ENCODE measurements at places on chromosomes 16 and 17.

DNA sequence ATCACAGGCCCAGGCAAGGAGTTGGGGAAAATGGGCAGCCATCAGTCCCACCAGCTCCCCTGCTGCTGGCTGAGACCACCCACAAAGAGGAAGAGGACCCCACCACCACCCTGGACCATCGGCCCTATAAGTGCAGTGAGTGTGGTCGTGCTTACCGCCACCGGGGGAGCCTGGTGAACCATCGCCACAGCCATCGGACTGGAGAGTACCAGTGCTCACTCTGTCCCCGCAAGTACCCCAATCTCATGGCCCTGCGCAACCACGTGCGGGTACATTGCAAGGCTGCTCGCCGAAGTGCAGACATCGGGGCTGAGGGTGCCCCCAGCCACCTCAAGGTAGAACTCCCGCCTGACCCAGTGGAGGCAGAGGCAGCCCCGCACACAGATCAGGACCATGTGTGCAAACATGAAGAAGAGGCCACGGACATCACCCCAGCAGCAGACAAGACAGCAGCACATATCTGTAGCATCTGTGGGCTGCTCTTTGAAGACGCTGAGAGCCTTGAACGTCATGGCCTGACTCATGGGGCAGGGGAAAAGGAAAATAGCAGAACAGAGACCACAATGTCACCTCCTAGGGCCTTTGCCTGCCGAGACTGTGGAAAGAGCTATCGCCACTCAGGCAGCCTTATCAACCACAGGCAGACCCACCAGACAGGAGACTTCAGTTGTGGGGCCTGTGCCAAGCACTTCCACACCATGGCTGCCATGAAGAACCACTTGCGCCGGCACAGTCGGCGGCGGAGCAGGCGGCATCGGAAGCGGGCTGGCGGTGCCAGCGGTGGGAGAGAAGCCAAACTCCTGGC lies 3.6 kb downstream of the ZNF646 start:
- no peak for DNase-seq

DNA sequence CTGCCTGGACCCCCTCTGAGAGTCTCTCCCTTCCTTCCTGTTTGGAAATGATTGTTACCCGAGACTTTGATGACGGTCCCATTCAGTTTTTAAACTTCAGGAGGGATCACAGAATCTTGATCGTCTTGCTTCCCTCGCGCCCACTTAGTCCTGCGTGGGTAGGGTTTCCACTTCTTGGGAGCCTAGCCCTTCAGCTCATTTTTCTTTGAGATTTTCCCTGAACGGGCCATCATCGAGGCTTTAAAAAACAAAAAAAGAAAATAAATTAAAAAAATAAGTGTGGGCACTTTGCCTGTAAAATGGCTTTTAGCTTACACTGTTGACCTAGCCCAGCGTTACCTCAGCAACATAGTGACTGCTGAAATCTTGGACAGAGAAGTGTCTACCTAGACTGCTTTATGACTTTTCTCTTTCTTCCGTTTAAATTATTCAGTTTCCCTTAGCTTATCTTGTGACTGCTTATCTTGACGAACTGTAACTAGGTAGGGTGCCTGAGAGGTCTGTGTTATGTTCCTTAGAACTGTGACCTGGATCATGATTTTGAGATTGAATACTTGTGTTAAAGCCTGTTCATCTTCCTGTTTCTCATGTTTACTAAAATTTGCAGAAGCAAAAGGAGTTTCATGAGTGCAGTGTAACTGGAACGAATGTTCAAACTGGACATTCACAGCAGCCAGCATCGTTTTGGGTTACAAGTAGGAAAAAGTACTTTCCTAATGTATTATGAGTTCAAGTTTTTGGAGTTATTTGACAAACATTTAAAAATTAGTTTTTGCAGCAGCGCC lies 874 bp downstream of the WWP2 start:
- DNase-seq: peak; percentile 77

- no peak for DNase-seq
Measured at GRCh38 chr17:50825188-50825587, 10.2 kb upstream of the WFIKKN2 start.

DNA sequence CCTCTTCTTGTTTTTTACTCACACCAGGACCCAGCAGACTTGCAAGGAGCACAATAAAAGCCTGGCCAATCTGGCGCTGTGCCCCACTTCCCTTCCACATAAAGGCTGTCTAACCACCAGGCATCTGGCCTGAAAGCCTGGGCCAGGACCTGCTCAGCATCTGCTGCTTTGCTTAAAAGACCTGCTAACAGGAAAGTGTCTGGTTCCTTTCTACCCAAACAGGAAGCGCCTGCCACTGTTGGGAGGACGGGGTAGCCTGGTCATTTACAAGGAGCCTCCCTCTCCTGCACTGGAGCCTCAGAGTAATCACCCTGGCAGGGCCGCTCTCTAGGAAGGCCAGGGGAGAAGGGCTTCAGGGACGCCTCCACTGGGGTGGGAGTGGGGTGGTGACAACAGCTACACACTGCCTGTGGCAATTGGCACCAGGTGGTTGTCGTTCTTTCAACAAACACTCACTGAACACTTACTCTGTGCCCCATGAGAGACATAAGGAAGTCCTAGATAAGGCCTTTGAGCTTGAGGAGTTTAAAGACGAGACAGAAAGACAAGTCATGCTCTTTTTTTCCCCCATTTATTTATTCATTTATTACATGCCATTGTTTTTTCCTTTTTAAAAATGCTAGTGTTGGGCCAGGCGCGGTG lies 6.3 kb upstream of the MMP28 start:
- DNase-seq: no peak

GRCh38 chr17:50298018-50298417 lies 23.8 kb downstream of the TMEM92 start:
- DNase-seq: no peak

GRCh38 chr16:56013962-56014552 lies 138.9 kb upstream of the CES5A start:
- DNase-seq: peak; percentile 47

DNA sequence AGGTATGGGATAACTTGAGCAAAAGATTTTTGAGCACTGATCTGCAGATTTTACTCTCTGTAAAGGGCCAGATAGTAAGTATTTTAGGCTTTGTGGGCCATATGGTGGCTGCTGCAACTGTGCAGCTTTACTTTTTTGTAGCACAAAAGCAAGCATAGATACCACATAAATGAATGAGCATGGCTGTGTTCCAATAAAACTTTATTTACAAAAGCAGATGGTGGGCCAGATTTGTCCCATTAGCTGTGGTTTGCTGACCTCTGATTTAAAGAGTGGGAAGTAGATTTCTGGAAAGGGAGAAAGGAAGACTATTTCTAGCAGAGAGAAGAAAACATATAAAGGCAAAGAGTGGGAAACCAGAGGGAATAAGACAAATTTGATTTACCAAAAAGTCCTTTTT lies 298.5 kb upstream of the HSBP1 start:
- DNase-seq: no peak

- DNase-seq: no peak
Measured at GRCh38 chr17:27747462-27748359, 52.6 kb downstream of the NOS2 start.

DNA sequence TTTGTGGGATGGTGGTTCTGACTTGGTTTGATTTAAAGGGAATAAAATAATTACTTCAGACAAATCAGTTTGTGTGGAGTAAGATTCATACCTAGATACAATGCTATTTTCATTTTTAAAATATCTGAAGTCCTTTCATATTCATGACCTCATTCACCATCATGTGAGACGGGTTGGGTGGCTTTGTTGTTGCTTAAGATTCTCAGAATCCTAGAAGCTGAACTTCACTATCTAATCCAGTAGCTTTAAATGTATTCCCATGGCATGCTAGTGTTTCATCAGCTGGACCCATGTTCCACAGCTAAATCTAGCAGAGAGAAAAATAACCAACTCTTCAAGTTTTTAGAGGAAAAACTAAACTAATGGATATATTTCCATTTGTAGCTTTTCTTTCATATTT lies 2.7 kb upstream of the AMFR start:
- no peak for DNase-seq

- no peak for DNase-seq
Measured at GRCh38 chr16:21301168-21301894, 23.2 kb upstream of the CRYM start.

DNA sequence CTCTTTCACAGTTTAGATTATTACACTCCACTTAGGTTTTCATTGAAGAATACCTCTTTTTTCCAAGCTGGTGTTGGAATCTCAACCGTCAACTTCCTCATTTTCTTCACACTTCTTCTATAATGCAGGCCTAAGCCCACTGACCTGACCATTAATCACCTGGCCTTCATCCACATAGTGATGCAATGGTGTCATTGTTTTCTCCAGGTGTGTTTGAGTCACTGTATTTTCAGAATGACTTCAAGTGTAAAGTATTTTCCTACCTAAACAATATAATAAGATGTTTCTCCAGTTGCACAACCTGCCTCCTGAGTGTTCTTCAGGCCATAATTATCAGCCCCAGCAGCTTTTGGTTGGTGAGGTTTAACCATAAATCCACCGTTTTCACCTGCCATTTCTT lies 1675.1 kb downstream of the TP53TG3F start:
- DNase-seq: no peak

DNA sequence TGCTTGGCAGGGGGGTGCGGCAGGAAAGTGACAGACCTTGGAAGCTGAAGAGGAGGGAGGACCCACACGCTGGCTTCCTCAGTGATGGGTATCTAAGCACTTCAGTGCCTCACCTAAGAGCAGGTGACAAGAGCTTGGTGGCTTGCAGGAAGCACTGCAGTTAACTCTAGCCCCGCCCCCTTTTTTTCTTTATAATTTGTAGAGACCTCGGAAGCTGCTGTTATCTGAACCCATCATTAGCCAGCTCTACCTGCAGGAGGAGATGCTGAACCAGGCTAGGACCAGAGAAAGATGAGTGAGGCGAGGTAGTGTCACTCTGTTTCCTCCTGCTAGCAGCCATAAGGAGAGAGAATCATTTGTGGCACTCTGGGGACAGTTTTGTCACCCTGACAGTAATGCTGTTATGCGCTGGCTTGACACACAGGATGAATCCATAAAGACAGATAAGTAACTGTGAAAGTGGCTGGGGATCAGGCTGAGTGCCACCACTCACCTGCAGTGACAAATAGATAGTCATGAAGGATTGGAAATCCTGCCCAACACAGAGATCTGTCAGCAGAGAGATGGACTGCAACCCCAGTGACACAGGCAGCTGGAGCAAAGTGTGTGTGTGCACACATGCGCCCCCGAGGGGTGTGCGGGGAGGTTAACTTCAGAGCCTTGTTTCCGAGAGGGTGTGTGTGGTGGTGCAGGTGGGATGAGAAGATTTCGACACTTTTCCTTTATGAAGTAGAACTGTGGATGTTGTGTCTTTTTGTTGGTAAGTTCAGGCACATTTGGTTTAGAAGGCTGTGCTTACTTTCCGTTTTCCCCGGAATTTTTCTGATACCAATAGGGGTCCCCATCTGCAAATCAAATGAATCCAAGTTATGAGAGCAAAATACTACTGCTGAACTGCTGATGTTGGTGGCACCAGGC lies 224.0 kb downstream of the IRX3 start:
- peak; percentile 32 for DNase-seq

- no peak for DNase-seq
Measured at GRCh38 chr17:80992077-80992947, 671 bp downstream of the CHMP6 start.

DNA sequence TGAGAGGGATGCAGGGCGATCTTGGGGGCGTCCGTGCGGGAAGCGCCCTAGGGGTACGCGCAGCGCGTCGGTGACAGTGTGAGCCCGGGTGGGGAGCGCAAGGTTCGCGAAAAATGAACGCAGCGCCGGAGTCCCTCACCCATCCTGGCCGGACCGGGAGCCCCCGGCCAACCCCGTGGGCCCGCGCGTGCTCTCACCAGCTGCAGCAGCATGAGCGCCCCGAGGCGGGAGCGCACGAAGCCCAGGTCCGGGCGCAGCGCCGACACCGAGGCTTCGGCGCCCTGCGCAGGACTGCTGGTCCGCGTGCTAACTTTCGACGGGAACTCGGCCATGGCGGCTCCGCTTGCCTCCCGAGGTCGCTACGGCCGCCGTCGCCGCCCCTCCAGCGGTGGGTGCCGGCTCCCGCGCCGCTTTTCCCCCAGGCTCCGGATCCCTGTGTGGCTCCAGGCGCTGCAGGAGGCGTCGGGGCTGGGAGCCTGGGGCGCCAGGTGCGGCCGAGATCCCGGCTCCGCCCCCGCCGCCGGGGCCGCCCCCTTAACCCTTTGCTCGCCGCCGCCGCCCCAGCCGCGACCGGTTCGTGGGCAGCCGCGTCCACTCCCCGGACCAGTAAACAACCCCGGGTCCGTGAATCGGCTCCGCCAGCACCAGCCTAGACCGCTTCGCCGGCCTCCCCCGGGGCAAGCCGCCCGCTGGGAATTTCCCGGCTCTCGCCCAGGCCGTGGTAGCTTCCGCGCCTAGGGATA lies at the start of gene PLLP:
Gene PLLP (minus strand): TSS at position 464 of the 743 bp plus-strand sequence. CDS start 132 bp downstream, at position 332.
- DNase-seq: no peak

- DNase-seq: no peak
Measured at GRCh38 chr16:88766975-88767374, 18.0 kb downstream of the PIEZO1 start.

DNA sequence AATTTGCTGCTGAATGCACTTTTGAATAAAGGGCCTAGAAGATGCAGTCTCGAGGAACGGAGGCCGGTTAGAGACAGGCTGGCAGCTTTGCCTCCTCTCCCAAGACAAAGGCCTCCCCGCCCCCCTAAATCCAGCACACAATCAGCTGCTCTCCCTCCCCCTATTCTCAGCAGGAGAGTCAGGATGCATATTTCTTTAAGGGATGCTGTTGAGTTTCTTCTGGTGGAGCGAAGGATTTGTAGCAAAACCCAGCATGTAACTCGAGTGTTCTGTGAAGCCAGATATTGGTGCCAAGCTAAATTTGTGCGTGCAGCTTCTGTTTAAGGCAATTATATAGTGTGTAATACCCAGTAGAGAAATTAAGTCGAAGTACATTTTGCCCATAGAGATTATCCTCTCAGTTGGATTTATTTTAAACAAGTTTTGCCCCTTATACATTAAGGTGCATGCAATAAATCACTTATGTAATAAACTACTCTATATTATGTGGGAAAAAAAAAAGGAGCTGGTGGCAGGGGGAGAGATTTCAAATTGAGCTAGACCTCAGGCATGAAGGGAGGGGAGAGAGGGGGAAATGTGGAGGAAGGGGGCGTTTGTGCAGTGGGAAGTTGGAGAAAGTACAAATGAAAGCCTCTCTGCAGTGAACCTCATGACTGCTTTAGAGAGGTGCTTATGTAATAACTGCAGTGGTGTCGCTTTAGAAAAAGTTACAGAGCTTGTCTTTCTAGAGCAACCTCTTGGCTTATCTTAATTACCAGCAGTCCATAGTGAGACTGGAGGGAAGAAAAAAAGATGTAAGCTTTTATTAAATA lies 599.2 kb downstream of the MAF start:
- DNase-seq: no peak

- DNase-seq: no peak
Measured at GRCh38 chr16:17606460-17606859, 135.7 kb upstream of the XYLT1 start.

DNA sequence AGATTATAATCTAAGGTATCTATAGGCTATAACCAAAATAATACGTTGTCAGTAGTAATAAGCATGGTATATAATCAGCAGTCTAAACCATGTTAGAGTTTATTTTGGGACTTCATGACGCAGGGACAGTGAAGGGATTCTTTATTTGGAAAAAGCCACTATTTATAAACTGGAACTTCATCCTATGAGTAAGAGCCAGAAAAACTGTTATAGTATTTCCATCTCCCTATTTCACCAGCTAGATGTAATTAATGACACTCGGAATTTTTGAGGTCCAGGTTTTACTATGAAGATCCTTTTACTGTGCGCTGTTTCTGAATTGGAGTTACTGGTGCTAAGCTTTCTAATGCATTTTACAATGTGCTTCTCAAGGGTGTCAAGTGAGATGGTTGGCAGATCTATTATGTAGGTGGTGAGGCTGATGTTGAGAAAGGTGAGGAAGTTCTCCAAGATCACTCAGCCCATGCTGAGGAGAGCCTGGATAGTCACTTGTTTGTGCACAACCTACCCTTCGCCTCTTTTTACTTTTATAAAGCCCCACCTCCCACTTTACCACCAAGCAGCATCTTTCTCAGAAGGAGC lies 149.3 kb downstream of the MSI2 start:
- DNase-seq: no peak
